ENCODE measurements at places on chromosomes 2 and 18.

GRCh38 chr2:206641226-206641625 lies 1.1 kb upstream of the FAM237A start:
- DNase-seq = no peak

GRCh38 chr2:367246-367645 lies 79.4 kb upstream of the ALKAL2 start:
- DNase-seq = no peak

GRCh38 chr18:75351409-75351808 lies 76.1 kb downstream of the SMIM21 start:
- no peak for DNase-seq

GRCh38 chr2:11581797-11582611 lies 48.2 kb downstream of the GREB1 start:
- DNase-seq = no peak

- peak; percentile 58 for DNase-seq
These were observed 82.3 kb upstream of the LDLRAD4 start for GRCh38 chr18:13136056-13136903.

- no peak for DNase-seq
These were observed 5.9 kb downstream of the ACKR3 start for GRCh38 chr2:236575510-236575909.

DNA sequence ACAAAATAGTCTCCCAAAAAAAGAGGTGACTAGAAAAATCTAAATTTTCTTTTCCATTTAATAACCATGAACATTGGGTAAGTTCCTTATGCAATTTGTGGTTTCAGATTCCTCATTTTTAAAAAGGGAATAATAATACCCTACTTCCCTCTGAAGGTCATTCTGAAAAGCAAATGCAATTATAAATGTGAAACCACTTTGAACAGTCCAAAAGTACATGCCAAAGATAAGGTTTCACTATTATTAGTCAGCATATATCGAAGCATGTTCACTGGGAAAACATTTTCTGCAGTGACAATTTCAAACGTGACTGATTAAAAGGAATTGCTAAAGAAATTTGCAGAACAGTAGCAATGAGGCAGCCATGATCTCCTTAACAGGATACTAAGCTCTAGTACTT lies 100.1 kb upstream of the RNF152 start:
- no peak for DNase-seq

GRCh38 chr18:9216459-9216858 lies 79.9 kb downstream of the ANKRD12 start:
- no peak for DNase-seq

DNA sequence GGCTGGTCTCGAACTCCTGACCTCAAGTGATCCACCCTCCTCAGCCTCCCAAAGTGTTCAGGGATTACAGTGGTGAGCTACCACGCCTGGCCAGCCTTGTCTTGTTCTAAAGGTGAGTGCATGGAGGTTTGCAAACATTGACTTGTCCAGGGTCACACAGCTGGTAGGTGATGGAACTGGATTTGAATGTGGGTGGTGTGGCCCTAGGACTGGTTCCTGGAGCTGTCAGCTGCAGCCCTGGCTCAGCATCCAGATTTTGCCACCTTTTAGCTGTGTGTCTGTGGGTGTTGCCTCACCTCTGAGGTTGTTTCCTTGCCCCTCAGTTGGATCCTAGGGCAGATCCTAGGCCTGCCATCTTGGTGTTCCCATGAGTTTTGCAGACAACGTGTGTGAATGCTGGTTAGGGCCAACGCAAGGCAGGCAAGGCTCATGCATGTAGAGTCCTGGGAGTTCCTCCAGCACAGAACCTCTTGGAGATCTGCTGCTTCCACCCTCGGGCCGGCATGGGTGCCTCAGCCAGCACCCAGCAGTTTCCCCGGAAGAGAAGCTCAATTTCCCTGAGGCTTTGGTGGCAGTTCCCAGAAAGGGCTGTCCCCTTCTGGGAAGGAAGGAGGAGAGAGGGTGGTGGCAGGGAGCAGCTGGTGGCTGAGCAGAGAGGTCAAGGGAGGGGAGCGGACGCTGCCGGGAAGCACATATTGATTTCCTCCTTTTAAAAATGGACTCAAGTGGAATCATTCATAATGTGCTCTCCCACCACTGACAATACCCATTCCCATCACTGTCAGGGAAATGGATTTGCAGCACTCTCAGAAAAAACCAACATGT lies 127.6 kb upstream of the HS6ST1 start:
- DNase-seq = no peak

- no peak for DNase-seq
These were observed 67.1 kb upstream of the CNTNAP5 start for GRCh38 chr2:123958011-123958410.
